Stimulated activated CD4-positive, alpha-beta T cell treated with anti-CD3 and anti-CD28 coated beads, Interleukin-12 subunit alpha, Interleukin-12 subunit beta, amount 100 ng/mL, for 24 hours (primary cell): ENCODE measurements at places on chromosomes 16 and 17.
A peak's percentile ranks its signal among the peaks of the same experiment; 100 is the strongest.

DNA sequence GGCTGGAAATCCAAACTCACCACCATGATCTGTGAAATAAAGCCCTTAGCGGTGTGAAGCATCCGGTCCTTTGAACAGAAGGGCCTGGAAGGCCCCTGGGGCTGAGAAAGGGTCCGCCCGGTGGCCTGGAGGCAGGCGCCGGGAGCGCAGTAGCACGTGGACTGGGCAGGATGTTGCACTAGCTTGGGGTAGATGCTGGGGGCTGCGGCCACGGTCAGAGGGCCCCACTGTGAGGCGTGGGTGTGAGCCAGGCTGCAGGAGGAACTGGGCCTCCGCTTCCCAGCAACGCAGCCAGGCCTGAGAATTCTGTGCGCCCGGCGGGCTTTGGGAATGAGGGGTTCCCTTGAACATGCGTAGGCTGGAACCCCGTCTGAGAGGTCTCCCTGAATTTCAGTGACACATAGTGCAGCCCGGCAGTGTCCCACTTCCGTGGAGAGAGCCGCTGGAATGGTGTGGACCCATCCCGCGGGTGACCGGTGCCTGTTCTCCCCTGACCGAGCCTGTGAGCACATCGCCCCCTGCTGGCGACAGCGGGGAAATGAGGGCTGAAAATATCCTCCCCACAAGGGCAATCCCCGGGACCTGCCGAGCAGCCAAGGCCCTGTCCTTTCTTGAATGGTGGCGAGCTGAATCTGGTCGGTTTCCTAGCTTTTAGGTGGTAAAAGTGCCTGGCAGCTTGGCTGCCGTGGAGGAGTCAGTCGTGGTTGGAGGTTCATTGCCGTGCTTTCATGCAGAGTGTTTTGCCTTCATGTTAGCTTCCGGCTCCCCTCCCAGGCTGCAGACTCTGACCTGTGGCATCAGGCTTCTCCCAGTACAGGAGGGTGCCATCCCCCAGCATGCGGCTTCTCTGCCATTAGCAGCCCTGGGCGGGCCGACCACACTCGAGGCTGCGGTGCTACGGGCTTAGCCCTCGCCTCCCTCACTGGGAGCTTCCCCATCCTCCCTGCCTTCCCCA is 43.8 kb downstream of the DNAJA2 start:
- peak; percentile 63 for DNase-seq

- no peak for DNase-seq
These were observed 12.6 kb upstream of the ASGR1 start for GRCh38 chr17:7191571-7192270.

DNA sequence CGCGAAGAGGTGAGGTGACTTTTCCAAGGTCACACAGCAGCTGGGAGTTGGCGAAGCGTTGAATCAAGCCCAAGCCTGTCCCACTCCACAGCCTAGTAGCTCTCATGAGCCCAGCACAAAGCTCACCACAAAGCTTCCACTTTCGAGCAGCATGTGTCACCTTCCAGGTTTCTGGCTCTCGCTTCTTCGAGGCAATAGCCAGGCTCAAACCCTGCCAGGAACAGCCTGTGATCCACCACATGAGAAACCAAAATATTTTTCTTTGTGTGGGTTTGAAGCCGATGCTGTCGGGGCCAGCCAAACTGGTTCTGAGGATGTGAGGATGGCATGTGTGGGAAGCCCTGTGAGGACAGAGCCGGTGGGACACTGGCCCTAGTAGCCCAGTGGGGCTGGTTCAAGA is 68.1 kb downstream of the COG7 start:
- DNase-seq, result no peak

GRCh38 chr16:7613518-7613917 is 280.9 kb downstream of the RBFOX1 start:
- DNase-seq, result no peak

DNA sequence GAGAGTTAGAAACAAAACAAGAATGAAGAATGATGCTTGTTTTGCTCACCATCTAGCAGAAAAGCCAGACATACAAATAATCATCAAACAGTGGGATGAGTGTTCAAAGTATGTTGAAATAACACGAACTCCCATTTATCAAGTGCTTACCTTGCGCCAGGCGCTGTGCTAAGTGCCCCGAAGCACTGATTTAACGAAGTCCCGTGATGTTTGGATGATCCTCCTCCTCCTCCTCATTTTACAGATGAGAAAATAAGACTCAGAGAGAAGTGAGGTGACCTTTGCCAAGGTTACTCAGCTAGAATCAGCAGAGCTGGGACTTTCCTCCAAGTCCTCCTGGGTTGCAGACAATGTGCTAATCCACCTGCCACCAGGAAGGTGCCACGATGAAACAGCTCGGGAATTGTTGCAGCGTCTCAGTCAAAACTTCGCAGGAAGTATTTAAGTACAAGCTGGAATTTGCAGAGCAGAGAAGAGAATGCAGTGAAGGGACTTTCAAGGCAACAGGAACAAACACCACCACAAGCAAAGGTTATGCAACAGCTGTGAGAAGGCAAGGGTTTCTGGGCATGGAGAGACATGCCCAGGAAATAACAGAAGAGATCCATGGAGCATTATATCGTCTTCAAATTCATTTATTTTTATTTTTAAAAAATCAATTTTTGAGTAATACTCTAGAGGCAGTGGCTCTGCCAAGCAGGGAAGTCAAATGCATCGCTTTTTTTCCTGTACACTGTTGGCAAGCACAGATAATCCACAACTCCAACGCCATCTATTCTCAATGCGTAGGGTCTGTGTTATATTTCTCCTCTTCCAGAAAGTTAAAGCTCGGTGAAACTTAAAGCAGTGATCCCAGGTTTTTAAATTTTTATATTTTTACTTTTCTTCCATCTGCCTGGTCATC is 11.1 kb downstream of the PRCD start:
- DNase-seq, result no peak

- no peak for DNase-seq
These were observed 44.0 kb downstream of the SYT17 start for GRCh38 chr16:19212059-19212458.

GRCh38 chr16:8173111-8173644 is 417.1 kb downstream of the TMEM114 start:
- no peak for DNase-seq

GRCh38 chr17:80252871-80253270 is 7.8 kb upstream of the RNF213 start:
- peak; percentile 64 for DNase-seq
